Endothelial cell of umbilical vein (primary cell): ENCODE measurements at places on chromosomes 6 and 20.

DNA sequence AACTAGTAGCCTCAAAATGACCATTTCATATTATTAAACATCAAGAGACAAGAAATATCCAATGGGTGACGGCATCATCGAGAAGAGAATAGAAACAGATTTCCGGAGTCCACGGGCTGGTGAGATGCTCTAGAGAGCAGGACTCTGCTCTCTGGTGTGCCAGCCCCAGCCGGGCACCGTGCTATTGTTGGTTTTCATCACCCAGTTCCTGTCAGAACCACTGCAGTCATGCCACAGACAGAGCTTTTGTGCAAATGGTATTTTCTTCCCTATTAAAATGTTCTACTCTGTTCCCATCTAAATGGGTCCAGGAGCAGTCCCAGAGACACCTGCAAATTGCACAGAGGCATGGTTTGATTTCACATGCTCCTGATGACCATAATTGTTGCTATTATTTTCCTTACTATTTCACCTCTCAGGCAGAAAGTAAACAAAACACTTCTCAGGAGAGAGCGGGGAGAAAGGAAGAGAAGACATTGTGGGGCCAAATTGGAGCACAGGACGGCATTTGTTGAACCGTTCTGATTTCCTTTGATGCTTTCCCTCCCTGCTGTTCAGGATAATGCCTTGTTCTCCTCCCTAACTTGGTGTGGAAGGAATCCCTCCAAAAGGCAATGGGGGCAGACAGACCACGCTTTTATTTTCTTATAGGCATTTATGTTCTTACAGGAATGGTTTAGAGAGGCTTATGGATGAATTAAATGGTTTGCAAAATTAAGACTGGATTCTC, 11.4 kb upstream of the RAMACL start:
- peak overlapping the region; percentile 15 for H3K4me3 ChIP-seq
- peak overlapping the region; percentile 98 for H3K27ac ChIP-seq
- DNase-seq, result no peak
- H3K27me3 ChIP-seq, result no peaks in the 10 kb centered on the region

- H3K27ac ChIP-seq, result no peak overlapping the region
- H3K4me1 ChIP-seq, result no peaks in the 10 kb centered on the region
- DNase-seq, result peak; percentile 80
- no peak overlapping the region for H3K4me3 ChIP-seq
- H3K27me3 ChIP-seq, result peaks cover 10% of the 10 kb centered on the region
These were observed 48.0 kb downstream of the MUC22 start for GRCh38 chr6:31058128-31058894.

DNA sequence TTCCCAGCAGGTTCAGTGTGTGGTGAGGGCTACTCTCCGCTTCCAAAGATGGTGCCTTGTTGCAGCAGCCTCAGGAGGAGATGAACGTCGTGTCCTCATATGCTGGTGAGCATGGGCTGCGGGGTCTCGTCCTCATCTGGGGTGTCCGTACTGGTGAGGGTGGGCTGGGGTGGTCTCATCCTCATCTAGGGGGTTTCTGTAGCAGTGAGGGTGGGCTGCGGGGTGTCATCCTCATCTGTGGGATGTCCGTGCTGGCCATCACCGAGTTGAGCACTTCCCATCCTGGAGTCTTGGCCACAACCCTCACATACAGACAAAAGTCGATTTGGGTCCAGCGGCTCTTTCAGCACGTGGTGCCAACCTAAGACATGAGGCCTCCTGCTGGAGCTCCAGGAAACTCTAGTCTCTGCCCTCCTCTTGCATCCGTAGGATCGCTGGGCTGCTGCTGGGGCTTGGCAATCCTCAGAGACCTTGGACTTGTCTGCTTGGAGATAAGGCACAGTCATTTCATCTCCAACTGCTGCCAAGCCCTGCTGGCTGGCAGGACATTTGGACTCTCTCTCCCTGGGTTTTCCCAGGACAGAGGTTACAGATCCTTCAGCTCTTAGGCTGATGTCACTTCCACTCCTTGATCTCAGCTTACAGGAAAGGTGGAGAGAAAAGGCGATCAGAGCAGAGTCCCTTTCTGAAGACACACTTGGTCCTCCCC, 160.4 kb downstream of the PACRG start:
- no peak overlapping the region for H3K27ac ChIP-seq
- no peak for DNase-seq
- H3K4me3 ChIP-seq, result no peak overlapping the region
- no peaks in the 10 kb centered on the region for H3K27me3 ChIP-seq

DNA sequence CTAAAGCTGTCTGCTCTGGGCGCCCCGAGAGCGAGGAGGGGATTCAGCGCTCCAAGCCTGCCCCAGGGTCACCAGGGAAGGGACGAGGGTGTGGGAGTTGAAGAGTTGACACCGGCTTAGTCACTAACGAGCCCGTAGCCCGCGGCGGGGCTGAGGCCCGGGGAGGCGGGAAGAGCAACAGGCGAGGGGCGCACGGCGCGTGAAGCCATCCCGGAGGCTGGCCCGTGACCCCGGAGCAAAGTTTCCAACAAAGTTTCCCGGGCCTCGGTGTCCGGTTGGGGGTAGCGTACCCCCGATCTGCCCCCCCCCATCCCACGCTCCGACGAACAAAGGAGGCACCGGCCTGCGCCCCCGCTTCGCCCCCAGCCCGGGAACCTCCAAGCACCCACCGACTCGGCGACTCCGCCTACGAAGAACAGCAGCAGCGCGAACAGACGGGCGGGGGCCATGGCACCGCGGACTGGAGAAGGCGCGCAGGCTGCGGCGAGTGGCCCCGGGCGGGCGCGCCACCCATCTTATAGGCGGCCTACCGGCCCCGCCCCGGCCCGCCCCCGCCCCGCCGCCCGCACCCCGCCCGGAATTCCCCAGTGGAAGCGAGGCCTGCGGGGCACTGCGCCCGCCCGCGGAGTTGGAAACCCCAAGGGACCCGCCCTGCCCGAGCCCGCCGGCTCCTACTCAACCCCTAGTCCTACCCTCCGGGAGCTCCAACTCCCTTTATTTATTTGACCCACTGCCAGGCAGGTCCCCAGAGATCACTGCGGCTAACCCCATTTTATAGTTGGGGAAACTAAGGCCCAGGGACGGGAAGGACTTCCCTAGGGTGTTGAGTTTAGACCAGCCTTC, at the start of gene SDC4:
Gene SDC4 (minus strand): TSS at position 489 of the 843 bp plus-strand sequence. CDS start 40 bp downstream, at position 449.
- peak within 1 kb of the TSS; percentile 85 for H3K4me3 ChIP-seq
- peaks cover 49% of the 10 kb centered on the region for H3K4me1 ChIP-seq
- peak within 1 kb of the TSS; percentile 62 for H3K27ac ChIP-seq
- peak; percentile 44 for DNase-seq
- H3K27me3 ChIP-seq, result no peaks in the 10 kb centered on the region

DNA sequence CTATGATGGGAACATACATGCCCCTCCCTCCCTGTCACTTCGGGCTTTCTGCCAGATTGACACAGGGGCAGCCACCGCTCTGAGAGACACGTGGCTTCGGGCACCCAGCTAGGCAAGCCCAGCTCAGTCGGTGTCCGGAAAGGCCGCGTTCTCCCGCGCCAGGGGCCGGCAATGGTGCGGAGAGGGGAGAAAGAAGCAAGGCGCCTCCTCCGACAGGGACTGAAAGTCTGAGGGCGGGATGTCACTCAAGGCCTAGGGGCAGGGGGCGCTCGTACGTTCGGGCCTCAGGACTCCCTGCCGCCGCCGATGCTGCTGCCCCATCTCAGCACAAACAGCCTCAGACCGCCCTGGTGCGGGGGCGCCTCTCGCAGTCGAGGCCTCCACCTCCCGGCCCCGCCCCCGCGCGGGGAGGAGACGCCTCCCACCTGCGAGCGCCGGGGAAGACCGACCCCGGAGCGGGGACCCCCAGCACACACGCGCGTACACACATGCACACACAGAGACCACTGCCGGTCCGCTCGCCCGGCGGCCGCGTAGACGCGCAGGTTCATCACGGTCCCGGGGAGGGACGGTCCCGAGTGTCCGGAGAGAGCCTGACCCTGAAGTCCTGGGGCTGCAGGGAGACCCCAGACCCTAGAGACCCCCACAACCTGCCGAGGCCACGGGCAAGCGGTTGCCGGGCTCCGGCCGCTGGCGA, 1.9 kb downstream of the GRM4 start:
- H3K4me3 ChIP-seq, result no peak overlapping the region
- H3K27me3 ChIP-seq, result peaks cover 62% of the 10 kb centered on the region
- no peak overlapping the region for H3K27ac ChIP-seq
- no peaks in the 10 kb centered on the region for H3K36me3 ChIP-seq
